Stimulated activated CD4-positive, alpha-beta T cell treated with anti-CD3 and anti-CD28 coated beads, Interleukin-15, amount 100 ng/mL, for 1 hour (primary cell): ENCODE measurements at places on chromosomes 7 and 10.

DNA sequence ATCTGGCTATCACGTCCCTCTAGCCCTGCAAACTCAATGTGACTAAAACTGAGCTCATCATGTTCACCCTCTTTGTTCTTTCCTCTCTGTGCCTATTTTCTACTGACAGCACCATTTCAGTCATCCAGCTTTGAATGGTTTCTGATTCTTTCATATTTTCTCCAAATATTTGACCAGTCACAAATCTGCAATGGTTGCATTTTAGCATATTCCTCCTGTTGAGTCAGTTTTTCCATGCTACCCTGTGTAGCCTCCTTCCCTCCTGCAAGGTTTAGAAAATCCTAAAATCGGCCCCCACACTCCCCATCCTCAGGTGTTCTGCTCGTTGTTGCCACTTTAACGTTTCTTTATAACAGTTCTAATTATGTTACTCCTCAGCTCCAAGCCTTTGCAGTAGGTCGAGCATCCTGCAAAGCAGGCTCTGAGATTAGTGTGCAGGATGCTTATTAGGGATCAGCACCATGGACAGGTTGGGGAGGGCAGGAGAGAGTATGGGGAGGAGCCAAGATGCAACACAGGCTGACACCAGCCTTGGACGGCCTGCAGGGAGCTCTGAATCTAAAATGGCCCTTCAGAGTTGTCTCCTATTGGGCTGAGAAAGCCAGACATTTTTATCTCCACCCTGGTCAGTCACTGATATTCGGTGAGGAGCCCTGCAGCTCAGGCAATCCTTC, 531.0 kb upstream of the COBL start:
- DNase-seq: no peak

DNA sequence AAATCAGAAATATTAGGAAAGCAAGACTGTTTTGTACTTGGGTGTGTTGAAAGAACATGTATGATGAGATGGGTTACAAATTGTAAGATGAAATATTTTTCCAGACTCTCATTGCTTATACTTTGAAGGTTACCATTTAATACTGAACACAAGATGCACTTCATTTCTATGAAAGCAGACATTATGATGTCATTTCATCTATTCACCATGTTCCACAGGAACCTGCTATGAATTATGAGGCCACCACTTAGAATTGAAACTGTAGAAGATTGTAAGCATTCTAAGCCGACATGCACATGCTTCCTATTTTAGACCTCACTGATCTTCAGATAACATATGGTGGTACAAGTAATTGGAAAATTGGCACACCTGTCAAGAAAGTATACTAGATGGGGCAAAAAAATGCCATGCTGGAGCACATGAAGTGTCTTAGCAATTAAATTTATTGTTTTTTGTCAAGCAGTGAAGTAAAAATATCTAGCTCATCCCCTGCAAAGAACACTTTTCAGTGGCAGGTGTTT, 195.0 kb downstream of the PHF14 start:
- no peak for DNase-seq

DNA sequence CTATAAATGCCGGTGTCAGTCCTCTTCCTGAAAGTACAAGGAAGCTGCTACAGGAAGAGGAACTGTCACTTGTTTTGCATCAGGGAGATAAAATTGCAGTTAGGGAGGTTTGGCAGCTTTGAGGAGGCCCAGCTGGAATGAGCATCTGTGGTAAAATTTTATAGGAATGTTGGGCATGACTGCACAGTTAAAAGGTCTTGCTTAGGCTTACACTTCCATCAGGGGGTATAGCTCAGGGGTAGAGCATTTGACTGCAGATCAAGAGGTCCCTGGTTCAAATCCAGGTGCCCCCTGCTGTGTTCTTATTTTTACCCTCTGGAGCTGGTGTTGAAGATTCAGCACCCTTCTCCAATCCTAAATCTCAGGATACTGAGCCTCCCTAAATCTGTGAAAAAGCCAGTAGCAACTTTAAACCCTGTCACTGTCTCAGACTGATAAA, 65.9 kb downstream of the ZNF467 start:
- DNase-seq: no peak

DNA sequence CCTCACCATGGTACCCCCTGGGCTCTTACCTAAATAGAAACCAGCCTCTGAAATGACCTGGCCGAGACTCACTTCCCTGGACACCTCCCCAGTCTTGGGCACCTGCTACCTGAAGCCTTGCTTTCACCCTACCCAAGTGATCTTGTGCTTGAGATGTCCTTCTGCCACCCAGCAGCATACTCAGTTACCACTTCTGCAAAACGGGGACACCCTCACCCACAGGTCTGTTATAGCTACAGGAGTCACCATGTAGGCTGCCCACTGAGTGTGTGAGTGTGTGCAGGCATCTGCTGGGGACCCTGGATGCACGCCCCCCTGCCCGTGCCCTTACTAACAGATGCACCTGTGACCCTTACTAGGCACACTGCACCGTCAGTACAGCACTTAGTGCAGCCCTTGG, 94.8 kb upstream of the PPIF start:
- DNase-seq: no peak

DNA sequence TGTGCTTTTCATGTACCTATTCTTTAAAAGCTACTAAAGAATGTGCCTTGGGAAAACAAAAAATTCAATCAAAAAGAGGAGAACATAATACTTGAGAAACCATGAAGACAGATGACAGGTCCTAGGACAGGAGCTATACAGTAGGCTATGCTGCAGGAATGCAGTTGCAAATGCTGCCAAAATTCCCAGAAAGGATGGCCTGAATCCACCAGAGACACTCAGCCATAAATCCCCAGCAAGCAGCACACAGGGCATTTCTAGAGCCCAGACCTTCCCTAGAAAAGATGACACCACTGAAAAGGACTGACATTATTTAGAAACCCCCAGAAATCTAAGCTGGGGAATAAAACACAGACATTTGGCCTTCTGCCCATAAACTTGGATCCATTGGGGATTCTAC, 237.3 kb downstream of the C7orf25 start:
- DNase-seq: no peak

- DNase-seq: no peak
Observed at GRCh38 chr10:17056781-17057428, 72.7 kb downstream of the CUBN start.

DNA sequence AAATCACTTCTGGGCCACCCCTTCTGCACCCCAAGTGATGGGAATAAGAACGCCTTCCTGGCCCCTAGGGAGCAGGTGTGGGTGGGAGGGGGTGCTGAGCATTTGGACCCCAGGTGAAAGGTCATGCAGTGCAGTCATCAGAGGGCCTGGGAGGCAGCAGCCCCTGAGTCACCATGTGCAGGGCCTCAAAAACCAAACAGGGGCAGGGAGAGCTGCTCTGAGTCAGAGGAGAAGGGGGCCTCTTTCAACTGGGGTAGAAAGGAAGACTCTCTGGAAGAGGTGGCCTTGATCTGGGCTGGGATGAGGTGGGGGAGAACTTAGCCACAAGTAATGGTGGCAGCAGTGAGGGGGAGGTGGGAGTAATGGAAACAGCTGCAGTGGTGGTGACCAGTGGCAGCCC, 164.3 kb downstream of the BUB3 start:
- no peak for DNase-seq

DNA sequence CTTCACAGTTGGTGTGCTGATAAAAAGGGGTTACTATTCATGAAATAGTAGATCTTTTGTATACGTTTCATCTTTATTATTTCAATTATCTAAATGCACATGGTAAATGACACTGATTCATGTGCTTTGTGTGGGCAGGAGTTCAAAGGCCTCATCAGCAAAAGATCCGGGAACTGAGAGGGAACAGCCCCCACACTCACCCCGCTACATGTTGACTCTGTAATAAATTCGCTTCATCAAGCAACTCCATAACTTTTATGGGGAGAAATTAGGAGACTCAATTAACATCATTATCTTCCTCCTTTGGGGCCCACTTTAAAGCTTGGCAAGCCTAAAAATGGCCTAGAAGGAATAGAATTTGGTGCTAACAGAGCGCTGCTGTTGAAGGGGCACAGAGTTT, 250.7 kb upstream of the BMPER start:
- no peak for DNase-seq
